NCI-H2107 (cell line): ENCODE measurements at places on chromosomes 7 and 10.

DNA sequence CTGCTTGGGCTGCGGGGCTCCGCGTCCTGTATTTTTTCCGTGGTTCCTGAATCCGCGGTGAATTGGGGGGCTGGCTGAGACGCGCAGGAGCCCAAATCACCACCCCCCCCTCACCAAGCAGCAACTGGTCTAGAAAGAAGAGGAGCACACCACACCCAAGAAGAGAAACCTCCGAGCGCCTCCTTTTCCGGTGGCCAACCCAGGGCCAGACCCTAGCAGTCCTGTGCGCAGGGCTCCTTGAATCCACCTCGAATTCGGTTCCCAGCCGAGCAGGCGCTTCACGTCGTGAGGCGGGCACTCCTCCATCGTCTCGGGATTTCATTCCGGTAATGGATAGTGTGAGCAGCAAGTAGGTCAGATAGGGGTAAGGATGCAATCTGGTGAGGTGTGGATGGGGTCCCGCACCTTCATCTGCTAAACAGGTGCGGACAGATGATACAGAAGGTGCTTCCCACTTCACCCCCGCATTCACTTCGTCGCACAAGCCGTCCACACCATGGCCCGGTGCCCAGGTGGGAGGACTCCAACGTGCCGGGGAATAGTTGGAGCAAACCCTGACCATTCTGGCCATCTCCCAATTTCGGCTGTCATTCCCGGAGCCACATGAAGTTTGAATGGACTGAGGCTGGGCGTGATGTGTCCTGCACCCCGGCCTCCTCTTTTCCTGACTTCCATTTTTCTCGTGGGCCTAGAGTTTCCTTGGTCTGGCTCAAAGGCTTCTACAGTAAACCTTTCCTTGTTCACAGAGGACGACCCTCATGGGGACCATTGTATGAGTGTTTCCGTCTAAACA is 19.8 kb upstream of the ZNF273 start:
- DNase-seq, result no peak

DNA sequence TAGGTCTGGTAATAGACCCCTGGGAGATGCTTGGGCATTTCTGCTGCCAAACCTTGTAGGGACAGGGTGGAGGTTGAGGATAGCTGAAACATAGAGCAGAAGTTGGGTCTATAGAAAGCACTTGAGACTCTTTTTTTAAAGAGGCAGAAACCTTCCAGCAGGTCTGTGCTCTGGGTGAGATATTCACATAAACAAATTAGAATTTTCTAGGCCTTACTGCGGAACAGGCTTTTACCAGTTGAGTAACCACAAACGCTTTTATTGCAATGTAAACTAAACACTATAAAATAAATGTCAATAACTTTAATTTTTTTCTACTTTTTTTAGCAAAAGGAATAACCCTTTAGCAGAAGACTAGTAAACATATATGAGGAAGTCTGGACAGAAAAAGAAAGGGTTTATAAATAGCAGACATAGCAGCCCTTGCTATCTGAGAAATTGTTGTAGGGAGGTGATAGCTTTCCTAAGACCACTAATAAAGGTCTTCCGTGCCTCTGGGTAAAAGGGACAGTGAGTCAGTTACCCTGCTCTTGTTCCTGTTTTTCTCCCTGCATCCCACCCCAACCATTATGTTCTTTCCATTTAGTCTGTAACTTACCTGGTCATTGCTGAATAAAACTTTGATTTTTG is 38.7 kb downstream of the CACNB2 start:
- DNase-seq, result no peak

DNA sequence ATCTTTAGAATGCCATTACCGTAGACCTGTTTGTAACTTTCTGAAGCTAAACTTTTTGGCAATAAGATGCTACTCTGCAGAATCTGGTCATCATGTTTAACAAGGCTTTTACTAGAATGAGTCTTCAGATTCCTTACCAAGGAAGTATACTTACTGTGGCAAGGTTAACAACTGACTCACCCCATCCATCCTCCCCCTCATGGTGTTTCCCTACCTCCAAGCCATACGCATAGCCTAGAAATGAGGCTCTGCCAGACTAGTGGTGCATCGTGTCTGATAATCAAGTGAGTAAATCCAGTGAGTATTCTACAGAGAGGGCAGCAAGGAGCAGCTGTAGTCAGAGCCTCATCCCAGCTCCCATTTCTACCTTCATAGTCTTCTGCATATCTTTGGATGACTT is 223.6 kb downstream of the IPMK start:
- no peak for DNase-seq

GRCh38 chr7:7848246-7848645 is 120.3 kb upstream of the GLCCI1 start:
- DNase-seq, result no peak

GRCh38 chr7:136016649-136017395 is 39.7 kb upstream of the MTPN start:
- no peak for DNase-seq

DNA sequence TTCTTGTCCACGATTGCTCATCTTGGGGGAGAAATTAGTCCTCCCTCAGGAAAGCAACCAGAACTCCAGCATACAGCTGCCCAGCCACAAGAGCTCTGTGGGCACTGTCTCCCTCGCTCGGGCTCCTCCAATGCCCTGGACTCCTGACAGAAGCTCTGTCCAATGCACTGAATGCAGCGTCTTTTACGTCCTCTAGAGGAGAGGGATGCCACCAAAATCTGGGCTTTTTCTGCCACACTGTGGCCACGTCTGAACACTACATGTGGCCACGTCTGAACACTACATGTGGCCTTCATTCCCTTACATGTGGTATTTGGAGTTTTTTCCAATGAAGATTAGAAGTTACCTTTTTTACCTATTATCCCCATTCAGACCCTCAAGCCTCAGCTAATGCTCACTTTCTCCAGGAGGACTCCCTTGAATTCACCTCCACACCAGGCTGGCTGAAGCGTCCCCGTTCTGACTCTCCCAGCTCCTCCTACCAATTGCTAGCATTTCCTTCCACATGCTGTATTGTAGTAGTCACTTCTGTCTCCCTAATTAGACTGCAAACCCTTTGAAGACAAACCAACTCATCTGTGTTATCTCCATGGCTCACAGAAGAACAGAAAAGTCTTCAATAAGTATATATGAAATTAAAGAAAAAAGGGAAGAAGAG is 134.3 kb upstream of the PDE1C start:
- DNase-seq, result peak; percentile 59

DNA sequence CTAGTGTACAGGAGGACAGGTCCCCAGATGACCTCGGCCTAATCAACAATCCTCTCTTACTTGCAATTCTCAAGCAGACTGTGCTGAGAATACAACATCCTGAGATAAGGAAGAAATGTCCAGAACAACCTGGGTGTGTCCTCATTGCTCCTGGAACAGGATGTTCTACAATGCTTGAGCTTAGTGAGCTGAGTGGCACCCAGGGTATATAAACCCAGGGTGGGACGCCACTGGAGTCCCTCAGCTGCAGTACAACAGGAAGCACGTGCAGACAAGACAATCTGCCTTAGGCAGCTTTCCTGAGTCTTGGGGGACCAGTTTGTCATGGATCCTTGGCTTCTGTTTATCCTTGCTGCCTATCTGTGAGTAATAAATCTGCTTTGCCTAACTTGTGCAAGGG is 27.7 kb upstream of the SLC25A13 start:
- no peak for DNase-seq

- DNase-seq, result no peak
These were observed 594.9 kb downstream of the LRMDA start for GRCh38 chr10:76026176-76026771.

- peak; percentile 64 for DNase-seq
These were observed 7.8 kb downstream of the NOD1 start for GRCh38 chr7:30470771-30471170.

DNA sequence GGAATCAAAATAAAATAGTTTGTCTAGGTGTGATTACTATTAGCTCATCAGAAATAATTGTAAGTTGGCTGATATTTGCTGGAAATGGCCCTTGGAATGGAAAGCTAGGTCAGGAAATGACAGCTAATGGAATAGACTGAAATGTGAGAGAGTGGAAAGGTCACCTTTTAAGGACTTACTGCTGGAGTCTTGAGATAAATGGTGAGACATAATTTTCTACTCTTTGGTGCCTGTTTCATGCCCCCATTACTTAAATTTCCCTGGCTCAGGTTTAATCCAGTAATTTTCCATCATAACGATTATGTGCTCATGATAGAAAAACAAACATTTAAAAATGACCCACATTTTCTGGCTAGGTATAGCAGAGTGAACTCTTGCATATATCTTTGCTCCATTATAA is 123.6 kb downstream of the ADAM22 start:
- no peak for DNase-seq

- peak; percentile 91 for DNase-seq
These were observed at the start of gene RADIL for GRCh38 chr7:4883372-4884144. Gene RADIL (minus strand): TSS chr7:4883716. CDS start chr7:4878139, 5,577 bp downstream.

DNA sequence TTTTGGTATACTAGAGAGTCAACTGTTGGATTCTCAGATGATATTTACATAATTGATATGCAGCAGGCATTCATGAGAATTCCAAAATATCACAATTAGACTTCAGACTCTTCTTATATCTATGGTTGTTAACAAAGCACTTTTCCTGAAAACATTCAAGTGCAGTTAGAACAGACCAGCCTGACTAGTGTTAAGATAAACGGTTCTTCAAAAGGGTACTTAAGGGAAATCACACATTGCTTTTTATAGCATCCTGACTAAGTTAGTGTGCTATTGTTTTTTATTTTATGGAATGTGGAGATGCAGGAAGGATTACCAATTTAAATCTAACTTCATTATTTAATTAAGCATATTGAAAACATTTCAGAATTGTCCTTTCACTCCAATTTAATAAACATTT is 405.1 kb downstream of the PLXDC2 start:
- no peak for DNase-seq

DNA sequence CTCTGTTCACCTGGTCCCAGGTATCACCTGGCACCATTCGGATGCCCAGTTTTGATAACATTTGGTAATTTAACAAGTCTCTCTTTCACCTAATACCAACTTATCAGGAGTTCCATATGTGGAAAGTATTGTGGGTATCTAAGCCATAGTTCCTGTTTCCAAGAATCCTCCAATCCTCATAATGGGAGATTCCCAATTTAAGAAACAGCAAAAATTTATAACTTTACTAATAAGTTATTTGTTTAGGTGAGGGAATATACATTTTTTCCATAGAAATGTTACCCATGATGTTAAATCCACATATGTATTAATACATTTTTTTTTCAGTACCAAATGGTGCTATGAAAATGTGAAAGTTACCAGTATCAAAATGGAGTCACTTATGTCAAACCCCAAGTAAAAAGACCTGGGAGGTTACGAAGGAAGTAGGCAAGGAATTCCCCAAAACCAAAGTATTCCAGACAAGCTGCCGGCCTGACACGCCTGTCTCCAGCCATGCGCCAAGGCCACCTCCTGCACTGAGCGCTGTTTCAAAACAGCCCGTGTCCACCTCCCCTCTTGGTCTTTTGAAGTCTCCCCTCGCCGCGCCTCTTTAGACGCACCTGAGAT is 44.8 kb downstream of the PRKCQ start:
- no peak for DNase-seq

- no peak for DNase-seq
These were observed 590.3 kb upstream of the FOXK1 start for GRCh38 chr7:4091767-4092166.

GRCh38 chr10:13703997-13704536 is 117.3 kb downstream of the PRPF18 start:
- DNase-seq, result no peak

- DNase-seq, result no peak
These were observed 66.7 kb downstream of the PDGFA start for GRCh38 chr7:452791-453455.

- DNase-seq, result no peak
These were observed 322.3 kb upstream of the PODXL start for GRCh38 chr7:131878777-131879176.

DNA sequence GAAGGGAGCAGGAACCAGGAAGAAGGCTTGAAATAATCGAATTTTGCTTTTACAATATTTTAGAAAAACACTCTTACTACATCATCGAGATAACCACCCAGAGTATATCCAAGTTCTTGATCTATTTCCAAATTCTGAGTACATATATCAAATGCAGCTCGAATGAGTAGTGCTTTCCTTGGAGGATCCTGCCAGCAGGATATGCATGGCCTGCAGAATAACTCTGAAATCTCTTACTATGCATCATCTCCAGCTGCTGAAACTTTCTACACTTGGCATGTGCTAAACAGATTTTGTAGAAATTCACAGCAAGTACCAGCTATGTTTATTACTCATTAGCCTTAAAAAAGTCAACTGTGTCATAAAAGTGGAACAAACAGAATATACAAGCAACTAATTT is 44.0 kb upstream of the ANK3 start:
- no peak for DNase-seq
